ENCODE measurements at places on chromosomes 1 and 21.

DNA sequence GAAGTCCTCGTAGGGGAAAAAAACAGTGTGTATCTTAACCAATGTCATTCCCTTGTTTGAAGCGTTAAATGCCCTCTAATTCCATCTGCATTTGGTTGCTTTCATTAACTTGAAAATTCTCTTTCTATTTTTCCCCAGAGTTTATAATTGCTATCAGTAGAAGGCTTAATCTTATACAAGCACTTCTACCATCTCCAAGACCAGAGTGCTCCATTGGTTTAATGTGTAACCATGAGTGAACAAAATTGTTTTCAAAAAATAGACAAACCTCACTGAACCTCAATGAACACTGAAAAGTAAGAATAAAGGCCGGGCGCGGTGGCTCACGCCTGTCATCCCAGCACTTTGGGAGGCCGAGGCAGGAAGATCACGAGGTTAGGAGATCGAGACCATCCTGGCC is 141.3 kb downstream of the RGS7 start:
- H3K27me3 ChIP-seq: peaks cover 3% of the 10 kb centered on the region
- H3K4me1 ChIP-seq: no peaks in the 10 kb centered on the region
- no peak for DNase-seq
- H3K27ac ChIP-seq: no peak overlapping the region

DNA sequence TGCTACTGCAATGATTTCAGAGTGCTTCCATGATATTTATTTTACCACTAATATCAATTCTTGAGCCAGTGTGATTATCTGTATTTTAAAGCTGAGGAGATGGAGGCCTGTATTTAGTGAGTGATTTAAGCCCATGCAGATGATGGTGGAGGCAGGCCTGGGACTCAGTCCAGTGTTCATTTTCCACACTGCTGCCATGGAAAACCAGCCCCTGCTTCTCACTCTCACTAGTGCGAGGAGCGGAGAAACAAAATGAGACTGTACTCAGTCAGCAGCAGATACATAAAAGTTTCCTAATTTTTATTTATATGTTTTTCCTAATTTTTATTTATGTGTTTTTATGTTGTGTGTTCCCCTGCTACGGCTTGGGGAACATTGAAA is 32.8 kb downstream of the LRRC8B start:
- no peak overlapping the region for H3K27ac ChIP-seq
- no peaks in the 10 kb centered on the region for H3K36me3 ChIP-seq
- H3K4me3 ChIP-seq: no peak overlapping the region
- no peaks in the 10 kb centered on the region for H3K27me3 ChIP-seq
- H3K4me1 ChIP-seq: no peaks in the 10 kb centered on the region

GRCh38 chr1:93961906-93962305 is 52.7 kb upstream of the GCLM start:
- no peak overlapping the region for H3K27ac ChIP-seq
- H3K27me3 ChIP-seq: no peaks in the 10 kb centered on the region
- peaks cover 3% of the 10 kb centered on the region for H3K4me1 ChIP-seq
- no peaks in the 10 kb centered on the region for H3K36me3 ChIP-seq

- no peak overlapping the region for H3K27ac ChIP-seq
- H3K4me3 ChIP-seq: no peak overlapping the region
- H3K27me3 ChIP-seq: no peaks in the 10 kb centered on the region
Measured at GRCh38 chr1:195951313-195951712, 656.9 kb downstream of the KCNT2 start.

GRCh38 chr1:77584884-77585283 is 97.6 kb downstream of the ZZZ3 start:
- no peaks in the 10 kb centered on the region for H3K36me3 ChIP-seq
- no peaks in the 10 kb centered on the region for H3K27me3 ChIP-seq
- H3K27ac ChIP-seq: no peak overlapping the region
- H3K4me3 ChIP-seq: no peak overlapping the region
- DNase-seq: no peak

- H3K4me1 ChIP-seq: no peaks in the 10 kb centered on the region
- H3K27me3 ChIP-seq: no peaks in the 10 kb centered on the region
- no peaks in the 10 kb centered on the region for H3K36me3 ChIP-seq
- no peak overlapping the region for H3K27ac ChIP-seq
- no peak for DNase-seq
Measured at GRCh38 chr1:183756326-183756725, 48.6 kb upstream of the RGL1 start.

DNA sequence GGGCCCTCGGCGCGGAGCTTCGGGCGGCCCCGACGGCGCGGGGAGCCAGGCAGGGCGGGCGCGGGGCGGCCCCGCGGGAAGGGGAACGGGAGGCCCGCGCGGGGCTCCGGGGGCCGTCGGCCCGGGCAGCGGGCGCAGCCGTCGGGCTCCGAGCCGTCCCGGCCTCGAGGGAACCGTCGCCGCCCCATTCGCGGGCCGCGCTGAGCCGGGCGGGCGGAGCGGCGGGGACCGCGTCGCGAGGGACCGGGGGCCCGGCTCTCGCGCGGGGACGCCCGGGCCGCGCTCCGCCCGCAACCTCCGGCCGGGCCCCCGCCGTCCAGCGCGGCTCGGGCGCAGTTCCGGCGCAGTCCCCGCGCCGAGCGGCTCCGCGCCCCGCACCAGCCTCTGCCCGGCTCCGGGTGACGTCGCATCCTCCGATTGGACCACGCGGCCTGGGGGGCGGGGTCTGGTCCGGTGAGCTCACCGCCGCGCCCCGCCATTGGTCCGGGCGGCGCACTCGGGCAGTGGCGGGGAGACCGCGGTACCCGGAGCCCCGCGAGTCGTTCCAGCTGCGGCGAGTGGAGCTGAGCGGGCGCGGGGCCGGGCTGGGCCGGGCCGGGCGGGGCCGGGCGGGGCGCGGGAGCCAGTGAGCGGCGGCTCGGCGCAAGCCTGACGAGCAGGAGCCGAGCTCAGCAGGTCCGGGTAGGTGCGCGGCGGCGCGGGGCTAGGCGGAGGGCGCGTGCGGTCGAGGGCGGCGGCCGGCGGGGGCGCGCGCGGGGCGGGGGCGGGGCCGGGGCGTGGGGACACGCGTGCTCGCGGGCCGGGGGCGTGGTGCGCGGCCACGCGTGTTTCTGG is 66.7 kb upstream of the VAMP3 start:
- H3K4me3 ChIP-seq: peak overlapping the region; percentile 85
- no peaks in the 10 kb centered on the region for H3K27me3 ChIP-seq
- no peaks in the 10 kb centered on the region for H3K4me1 ChIP-seq
- H3K27ac ChIP-seq: no peak overlapping the region

DNA sequence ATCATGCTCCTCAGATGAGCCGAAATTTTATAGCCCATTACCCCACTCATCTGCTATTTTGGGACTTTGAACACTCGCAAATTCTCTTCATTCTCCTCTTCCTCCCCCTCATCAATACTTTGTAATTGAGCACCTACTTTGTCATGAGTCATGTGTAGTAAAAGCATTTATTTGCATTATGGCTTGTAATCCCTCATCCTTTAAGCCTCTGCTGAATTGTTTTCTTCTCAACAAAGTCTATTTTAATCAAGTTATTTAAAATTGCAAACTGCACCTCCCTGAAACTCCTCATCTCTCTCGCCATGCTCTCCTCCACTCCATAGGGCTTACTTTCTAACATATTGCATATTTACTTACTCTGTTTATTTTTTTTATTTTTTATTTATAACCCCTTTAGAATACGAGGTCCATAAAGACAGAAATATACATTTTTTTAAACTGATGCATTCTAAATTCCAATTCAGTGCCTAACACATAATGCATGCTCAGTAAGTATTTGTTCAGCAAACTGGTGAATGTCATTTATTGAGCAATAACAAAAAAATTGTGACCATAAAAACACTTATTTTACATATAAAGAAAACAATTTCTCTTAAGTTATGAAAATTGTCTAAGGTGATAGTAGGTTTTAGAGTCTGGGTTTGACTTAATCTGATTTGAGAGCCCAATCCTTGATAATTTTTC is 161.7 kb downstream of the FASLG start:
- H3K36me3 ChIP-seq: no peaks in the 10 kb centered on the region
- DNase-seq: no peak
- H3K4me1 ChIP-seq: peaks cover 2% of the 10 kb centered on the region

- no peak overlapping the region for H3K27ac ChIP-seq
- no peaks in the 10 kb centered on the region for H3K4me1 ChIP-seq
- H3K4me3 ChIP-seq: no peak overlapping the region
- no peak for DNase-seq
- H3K36me3 ChIP-seq: no peaks in the 10 kb centered on the region
- no peaks in the 10 kb centered on the region for H3K27me3 ChIP-seq
Measured at GRCh38 chr1:33130297-33130696, 49.3 kb downstream of the AZIN2 start.

- H3K4me3 ChIP-seq: no peak overlapping the region
- DNase-seq: no peak
- no peak overlapping the region for H3K27ac ChIP-seq
- no peaks in the 10 kb centered on the region for H3K4me1 ChIP-seq
- no peaks in the 10 kb centered on the region for H3K36me3 ChIP-seq
Measured at GRCh38 chr1:98429965-98430443, 231.5 kb upstream of the SNX7 start.

DNA sequence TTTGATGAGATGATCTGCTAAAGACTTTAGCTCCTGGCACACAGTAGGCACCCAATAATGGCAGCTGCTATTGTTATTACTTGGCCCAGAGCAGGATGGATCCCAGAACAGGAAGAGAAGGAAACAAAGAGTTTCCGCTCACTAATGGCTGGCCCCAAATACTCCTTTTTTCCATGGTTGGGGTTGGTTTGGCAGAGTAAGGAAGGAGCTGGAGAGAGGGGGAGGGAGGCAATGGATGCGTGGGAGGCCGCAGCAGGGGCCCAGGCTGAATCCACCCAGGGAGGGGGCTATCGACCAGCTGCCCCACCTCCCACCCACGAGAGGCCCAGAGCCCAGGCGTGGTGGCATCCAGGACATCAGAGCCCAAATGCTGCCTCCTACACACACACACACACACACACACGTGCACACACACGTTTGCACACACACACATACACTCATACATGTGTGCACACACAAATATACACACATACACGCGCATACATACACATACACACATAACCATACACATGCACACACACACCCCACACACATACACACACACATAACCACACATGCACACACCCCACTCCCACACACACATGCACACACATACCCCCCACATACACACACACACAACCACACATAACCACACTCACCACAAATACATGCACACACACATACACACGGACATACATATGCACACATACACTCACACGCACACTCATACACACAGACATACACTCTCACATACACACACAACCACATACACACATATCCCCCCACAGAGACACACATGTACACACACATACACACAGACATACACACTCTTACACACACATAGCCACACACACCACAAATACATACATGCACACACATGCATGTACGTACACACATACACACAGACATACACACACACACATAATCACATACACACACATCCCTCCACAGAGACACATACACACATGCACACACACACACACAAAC is 25.2 kb downstream of the C1QB start:
- no peak for DNase-seq
- H3K36me3 ChIP-seq: no peaks in the 10 kb centered on the region
- no peak overlapping the region for H3K27ac ChIP-seq
- no peaks in the 10 kb centered on the region for H3K4me1 ChIP-seq
- H3K4me3 ChIP-seq: no peak overlapping the region

DNA sequence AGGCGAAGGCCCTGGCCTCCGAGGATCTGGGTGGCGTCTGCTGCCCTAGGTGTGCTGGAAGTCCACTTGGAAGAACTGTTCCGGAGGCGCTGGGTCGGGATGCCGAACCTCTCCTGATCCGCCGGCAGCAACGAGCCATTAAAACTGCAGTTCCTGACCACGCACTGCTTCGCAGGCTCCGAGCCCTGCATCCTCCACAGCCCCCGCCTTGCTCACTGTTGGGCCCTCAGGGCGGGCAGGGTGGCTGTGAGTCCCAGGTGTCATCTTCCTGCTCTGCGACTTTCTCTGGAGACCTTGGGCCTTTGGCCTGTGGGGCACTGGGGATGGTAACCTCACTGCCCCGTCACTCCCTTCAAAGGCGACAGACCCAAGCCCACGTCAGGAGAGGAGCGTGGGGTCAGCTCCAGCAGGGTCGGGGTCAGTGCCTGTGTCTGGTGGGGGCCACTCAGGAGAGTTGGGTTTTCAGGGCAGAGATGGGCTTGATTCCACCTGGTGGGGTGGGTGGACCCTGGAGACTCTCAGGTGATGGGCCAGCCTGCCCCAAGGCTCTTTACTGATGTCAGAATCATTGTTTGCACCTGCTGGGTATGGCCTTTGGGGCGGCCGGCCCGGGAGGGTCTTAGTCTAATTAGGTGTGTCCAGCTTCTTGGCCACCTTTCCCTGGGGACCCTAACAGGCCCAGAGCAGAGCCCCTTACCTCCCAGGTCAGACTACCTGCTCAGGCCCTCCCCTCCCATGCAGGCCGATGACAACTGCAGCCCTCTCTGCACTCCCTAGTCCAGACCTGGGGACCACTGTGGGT is 3.1 kb downstream of the PRXL2B start:
- DNase-seq: peak; percentile 71
- H3K27me3 ChIP-seq: no peaks in the 10 kb centered on the region
- no peak overlapping the region for H3K4me3 ChIP-seq
- no peaks in the 10 kb centered on the region for H3K4me1 ChIP-seq
- H3K36me3 ChIP-seq: no peaks in the 10 kb centered on the region

All from aorta (tissue), 5 donors.